ENCODE measurements at places on chromosomes 11 and 22.

DNA sequence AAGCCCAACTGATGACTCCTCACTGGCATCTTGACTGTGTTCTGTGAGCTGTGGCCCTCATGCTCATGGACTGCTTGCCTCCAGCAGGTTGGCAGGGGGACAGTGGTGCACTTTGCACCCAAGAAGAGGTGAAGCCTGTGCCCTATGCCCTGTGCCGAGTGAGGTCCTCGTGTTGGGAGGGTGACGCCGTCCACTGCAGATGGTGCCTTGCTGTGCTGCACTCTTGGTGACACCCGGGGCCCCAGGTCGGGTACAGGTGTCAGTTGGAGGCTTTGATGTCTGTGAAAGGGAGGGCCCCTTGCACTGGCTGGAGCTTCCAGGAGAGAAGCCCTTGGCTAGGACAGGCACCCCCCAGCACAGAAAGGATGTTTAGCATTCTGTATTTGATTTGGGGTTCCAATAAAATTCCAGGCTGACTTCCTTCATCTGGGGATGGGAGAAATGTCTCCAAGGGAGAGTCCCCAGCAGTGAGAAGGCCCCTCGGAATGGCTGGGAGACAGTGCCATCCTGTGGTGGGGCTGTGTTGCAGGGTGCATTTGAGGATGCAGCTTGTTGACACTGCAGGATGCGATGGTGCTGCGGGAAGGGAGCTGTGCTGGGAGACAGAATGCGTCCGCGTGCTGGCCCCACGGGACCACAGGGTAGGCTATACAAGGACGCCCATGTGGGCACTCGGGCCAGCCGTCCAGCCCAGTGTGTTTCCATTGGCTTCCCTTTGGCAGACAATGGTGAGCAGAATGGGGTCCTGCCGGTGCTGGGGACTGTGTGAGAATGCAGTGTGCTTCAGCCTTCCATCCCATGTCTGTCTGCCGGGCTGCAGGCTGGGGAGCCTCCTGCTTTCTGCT lies 2.5 kb upstream of the ZDHHC8 start:
- DNase-seq = no peak

DNA sequence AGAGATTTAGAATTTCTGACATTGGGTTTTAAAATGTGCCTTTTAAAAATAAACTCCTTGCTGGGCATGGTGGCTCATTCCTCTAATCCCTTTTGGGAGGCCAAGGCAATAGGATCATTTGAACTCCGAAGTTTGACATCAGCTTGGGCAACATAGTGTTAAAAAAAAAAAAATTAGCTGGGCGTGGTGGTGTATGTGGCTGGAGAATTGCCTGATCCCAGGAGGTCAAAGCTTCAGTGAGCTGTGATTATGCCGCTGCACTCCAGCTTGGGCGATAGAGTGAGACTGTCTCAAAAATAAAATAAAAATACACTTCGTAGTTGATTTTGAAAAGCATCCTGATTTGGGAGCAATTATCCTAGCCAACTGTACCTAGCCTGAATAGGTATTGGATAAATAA lies 3.4 kb upstream of the APLP2 start:
- no peak for DNase-seq

DNA sequence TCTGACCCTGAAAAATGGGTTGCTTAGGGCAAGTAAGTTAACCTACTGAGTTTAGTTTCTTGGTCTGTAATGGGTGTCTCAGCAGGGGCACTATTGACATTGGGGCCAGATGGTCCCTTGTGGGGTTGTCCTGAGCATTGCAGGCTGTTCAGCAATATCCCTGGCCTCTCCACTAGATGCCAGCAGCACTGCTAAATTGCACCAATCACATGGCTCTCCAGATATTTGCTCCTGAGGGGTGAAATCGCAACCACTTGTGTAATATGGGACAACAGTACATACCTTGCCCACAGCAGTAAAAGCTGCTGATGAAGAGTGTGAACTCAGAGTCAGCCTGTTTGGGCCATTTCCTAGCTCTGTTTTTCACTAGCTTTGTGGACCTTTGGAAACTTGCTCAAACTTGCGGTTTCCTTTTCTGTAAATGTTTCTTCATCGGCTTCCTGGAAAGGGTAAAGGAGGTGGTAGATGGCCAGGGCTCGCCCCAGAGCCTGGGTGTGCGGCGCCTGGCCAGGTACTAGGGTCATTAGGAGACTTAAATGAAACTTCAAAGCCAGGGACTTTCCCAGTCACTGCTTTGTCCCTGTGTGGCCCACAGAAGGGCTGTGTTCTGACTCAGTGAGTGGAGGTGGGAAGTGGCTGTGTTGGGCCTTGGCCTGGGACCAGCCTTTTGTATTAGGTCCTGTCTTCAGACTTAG lies 13.0 kb downstream of the NCF4 start:
- no peak for DNase-seq

DNA sequence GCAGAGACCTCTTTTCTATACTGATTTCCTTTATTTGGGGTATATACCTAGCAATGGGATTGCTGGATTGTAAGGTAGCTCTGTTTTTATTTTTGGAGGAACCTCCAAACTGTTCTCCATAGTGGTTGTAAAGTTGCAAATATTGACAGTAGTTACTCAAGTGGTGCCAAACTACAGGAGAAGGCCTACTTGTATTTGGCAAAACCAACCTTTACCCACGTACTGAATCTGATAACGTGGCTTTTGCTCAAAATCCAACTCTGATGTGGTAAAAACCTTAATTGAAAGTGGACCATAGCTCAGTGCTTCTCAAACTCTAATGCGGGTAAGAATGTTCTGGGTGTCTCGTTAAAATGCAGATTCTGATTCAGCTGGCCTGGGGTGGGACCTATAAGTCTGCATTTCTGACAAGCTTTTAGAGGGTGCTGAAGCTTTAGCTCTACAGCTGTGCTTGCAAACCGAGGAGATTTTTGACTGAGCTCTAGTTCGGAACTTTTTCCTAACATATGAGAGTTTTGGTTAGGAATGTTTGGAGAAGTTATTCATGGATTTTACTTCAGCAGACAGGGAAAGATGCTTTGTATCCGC lies 69.8 kb downstream of the PACS1 start:
- DNase-seq = no peak

DNA sequence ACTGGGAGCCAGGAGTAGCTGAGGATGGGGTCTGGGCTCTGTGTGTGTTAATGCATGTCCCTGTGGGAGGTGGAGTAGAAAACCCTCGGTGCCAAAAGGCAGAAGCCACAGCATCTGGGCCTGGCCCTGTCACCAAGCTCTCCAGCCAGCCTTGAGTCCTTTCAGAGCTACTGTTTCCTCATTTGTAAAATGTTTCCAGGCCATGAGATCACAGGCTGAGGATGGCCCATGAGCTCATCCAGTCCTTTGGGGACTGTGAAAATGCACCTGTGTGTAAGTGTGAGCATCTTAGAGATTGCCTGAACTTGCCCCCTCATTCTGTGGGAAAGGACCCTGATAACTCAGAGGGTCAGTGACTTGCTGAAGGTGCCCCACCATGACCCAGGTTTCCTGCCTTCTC lies 9.1 kb downstream of the ANKK1 start:
- DNase-seq = no peak

- DNase-seq = no peak
Observed at GRCh38 chr11:103547024-103547423, 437.8 kb downstream of the DYNC2H1 start.

DNA sequence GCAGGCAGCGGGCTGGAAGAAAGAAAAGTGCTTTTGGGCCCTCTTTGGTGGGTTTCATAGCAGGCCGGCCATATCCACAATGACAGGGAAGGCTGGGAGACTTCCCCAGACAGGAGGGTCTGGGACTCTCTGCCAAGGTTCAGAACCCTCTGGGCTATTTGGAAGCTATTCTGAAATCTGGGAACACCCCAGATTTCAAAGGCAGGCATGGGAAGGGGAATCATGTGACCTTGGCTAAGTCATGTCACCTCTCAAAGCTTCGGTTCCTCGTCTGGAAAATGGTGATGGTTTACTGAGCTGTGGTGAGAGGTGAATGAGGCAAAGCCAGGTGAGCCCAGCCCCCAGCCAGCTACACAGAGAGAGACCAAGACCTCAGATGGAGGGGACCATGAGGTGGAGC lies 4.6 kb downstream of the CASTOR1 start:
- DNase-seq = no peak

GRCh38 chr11:44349328-44349727 lies 39.4 kb upstream of the ALX4 start:
- no peak for DNase-seq

Data from HS-27A (cell line).